ENCODE measurements at places on chromosomes 6 and 20.

DNA sequence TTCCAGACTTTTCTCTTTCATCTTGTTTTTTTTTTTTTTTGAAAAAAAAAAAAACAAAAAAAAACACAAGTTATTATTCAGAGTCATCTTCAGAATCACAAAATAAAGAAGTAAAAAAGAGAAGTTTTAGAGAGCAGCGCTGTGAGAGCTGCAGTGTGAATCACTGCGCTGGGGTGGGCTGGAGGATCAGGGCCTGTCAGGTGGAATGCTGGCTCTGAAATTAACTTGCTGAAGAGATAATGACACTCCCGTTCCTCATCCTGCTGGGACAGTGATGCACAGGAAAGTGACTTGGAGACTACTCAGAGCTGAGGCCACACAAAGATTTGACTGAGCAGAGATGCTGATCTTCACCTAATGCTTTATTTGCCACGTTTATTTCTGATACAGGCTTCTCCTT, 42.7 kb upstream of the CLDN20 start:
- no peak for DNase-seq

DNA sequence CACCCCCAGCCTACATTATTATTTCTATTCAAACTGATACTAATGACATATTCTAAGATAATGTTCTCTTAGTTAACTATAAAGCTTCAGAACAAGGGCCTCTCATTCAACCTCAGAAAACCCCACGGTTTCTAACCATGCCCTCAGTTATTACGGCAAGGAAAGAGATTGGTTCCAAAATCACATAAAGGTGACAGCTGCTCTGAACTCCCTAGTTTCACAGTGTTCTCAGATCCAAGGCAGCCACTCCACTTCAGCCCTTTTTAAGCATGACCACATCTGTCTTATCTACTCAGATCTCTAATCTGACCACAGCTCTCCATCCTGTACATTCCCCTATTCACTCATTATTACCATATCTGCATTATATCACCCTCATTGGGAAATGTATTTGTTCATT, 98.8 kb upstream of the CEP85L start:
- DNase-seq = no peak

DNA sequence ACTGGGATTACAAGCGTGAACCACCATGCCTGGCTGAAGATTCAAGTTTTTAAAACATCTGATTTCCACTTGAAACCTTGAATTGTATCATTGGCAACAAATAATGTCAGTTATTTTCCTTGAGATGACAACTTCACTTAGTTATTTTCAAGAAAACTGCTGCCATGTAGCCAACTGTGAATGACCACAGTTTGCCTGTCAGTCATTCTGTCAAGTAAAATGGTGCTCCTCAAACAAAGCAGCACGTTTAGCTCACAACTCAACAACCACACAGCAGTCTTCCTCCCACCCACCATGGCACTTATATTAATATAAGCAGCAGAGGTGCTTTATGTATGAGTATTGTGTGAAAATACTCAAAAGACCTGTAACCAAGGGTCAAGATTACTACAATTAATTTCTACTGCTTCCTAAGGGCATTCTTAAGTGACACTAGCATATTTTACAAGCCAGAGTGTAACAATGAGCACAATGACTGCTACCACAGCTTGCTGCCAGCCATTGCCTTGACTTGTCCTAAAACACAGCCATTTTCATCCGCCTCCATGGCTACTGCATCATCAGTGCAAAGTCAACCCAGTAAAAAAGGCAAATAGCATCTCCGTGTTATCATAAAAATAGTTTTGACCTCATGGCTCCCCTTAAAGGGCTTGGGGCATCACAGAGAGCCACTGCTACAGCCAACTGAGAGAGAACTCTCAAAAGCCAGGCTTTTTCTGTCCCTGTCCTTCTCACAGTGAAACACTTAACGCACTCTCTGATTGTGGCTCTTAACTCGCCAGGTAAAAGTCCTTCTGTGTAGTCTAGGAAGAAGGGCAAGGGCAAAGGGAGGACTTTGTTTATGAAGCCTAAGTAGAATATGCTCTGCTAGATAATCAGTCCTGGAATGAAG, 96.4 kb upstream of the TAB2 start:
- DNase-seq = no peak

DNA sequence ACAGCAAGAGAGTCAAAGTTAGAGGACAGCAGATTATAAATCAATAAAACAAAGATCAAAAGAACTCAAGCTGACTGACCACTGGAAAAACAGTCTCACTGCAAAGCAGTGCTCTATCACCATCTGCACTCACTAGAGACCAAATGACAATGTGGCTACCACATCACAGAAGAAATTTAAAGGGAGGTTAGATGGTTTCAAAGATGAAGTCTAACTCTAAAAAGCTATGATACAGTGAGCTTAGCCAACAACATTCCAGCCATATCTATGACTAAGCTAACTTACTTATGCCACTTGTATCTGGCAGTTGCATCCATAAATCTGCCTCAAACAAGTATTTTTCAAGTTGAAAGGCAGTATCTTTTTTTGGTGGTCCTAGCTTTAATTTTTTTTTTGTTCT, 68.6 kb downstream of the ARHGAP18 start:
- no peak for DNase-seq

DNA sequence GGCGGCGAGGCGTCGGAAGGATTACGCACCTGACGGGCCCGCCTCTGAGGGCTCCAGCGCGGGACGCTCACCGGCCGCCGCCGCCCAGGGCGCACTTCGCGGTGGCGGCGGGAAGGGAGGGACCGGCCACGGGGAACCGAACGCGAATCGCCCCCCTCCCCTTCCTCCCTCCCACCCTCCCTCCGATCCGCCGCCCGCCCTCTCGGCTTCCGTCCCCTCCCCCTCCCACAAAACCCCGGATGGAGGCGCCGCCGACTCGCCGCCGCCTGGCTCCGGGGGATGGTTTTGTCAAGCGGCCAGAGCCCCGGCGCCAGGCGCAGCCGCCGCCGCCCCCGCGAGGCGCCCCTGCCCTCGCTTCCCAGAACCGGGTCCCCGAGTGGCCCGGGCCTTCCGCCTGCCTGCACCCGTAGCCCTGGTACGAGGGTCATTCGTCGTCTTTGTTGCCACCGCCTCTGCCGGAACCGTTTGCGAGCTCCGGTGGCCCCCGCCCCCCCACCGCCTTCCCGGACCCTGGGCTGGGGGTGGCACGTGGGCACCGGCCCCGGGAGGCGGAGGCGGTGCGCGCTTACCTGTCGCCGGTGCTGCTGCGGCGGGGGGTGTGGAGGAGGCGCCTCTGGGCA, 398 bp downstream of the ZBTB2 start:
- peak; percentile 66 for DNase-seq

DNA sequence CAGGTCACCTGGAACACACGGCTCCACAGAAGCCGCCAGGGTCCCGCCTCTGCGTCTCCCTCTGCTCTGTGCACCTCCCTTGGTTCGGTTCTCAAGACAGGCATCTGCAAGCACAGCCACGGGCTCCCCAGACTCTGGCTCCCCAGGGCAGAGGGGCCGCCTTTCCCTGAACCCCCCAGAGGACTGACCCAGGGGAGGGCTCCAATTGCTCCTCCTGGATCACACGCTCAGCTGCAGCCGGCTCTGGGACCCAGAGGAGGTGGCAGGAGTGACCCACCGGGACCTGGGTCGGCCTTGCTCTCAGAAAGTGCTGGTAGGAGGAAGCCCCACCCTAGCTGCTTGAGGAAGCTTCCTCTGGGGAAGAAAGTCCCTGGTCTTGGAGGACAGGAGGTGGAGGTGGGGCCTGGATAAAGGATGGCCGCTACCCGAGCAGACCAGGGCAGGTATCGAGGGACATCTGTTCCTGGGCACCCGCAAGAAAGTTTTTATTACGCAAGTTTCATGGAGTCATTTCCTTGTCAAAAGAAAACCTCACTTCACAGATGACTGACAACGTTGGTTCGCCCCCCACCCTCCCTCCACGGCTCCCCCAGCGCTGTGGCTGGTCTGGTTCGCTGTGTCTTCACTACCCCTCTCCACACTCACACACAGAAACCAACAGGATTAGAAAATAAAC, 103.9 kb upstream of the AFDN start:
- DNase-seq = no peak

- DNase-seq = no peak
These were observed 23.3 kb upstream of the NHSL1 start for GRCh38 chr6:138522611-138523010.

GRCh38 chr6:105468850-105469249, 66.0 kb upstream of the PREP start:
- DNase-seq = no peak

DNA sequence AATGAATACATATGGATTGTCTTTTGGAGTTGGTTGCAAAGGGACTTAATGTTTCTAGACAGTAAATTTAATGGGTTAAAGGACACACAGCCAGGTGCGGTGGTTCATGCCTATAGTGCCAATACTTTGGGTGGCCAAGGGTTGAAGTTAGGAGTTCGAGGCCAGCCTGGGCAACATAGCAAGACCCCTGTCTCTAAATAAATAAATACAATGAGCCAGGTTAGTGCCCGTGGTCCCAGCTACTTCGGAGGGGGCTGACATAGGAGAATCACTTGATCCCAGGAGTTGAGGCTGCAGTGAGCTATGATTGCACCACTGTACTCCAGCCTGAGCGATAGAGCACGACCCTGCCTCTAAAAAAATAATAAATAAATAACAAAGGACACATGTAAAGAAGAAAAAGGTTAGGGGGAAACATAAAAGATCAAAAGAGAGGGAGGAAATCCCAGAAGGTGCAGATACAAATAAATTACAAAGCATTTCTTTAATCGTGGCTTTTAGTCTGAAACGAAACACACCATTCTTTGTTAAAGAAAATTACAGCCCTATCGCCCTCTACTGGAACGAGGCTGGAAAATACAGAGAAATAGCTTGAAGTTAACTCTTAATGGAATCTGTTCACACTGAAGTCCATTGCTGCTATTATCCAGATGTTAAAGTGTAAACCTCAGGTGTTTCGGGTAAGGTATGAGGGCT, 42.6 kb upstream of the SCML4 start:
- no peak for DNase-seq

DNA sequence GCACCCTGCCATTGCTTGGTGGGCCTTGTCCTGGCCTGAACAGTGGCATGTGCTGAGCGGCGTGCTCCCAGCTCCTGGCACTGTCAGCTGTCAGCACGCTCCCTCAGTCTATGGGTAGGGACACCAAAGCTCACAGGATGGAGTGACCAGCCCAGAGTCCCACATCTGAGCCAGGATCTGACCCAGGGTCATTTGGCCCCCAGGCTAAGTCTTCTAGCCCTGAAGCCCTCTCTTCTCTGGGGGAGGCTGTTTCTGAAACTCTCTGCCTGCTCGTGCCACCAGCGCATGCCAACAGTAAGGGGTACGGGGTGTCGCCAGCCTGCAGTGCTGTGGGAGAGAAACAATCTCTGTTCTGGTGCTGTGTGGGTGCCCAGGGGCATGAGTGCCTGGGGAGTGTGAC, 37.1 kb downstream of the CDH4 start:
- DNase-seq = no peak

DNA sequence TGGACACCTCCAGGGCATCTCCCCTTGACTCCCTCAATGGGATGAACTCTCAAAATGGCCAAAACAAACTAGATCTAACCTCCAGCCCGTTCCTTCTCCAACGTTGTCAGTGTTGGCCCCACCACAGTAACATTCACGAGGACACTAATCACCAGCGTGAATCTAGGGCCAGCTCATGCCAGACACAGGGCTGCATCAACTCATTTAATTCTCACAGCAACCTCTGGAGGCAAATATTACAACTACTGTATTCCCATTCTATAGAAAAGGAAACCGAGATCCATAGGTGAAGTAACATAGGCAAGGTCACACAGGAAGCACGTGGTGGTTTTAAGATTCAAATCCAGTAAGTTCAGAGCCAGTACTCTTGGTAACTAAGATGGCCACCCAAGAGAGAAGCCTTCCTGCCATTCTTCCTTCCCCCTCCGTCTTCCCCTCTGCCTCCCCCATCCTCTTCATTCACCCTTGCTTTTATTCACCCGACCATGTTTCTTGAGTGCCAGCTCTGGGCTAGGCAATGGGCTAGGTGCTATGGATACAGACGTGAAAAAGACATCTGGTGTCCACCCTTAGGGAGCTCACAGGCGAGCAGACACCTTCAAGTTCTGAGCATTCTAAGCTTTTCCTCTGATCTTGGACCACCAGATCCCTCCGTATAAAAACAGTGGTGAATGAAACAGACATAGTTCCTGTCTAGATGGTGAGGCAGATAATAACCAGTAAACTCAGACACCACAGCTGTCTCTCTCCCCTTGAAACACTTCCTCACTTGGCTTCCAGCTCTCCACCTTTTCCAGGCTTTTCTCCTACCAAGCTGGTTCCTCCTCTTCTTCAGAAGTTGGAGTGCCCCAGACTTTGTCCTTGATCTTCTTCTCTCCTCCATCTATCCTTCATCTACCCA, 9.6 kb downstream of the CCM2L start:
- DNase-seq = no peak

DNA sequence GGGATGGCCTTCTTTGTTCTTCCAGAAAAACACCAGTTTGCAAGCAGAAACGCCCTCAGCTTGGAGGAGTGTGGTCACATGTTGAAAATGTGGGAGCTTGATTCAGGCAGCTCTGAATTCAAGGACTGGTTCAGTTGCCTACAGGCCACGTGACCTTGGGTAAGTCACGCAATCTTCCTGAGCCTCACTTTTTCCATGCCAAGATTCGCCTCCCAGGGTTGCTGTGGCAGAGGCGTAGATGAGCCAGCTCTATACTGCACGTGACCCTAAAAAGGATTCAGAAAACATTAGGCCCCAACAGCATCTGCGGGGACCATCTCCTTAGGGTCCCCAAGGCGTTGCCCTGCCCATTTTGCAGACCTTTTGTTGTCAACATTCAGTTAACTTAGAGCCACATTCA, 112.0 kb upstream of the SNX9 start:
- DNase-seq = no peak

DNA sequence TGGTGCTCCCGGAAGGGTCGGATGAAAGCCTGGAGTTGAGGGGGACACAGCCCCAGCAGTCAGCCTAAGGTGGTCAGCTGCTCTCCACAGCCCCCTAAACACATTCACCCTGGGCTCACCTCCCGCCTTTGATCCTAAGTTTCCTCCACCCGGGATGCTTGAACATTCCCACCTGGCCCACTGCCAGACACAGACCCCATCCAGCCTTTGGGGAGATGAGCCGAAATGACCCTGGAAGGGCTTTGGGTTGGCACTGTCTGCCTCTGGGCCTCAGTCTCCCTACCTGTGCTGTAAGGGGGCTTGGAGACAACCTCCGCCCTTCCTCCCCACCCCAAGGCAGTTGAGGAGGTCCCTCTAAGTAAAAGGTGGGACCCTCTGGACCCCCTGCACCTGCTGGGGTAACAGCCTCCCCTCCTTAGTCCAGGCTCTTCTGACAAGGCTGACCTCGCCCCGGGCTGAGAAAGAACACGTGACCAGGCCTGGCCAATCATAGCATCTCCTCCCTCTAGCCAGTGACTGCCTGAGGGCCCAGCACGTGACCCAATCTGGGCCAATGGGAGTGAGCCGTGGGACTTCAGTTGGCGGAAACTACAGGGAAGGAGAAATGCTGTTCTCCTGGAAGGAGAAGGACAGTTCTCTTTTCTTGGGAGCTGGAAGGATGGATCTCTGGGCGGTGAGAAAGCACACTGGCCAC, 16.9 kb upstream of the UBE2V1 start:
- DNase-seq = no peak

- DNase-seq = no peak
These were observed 22.0 kb downstream of the C6orf15 start for GRCh38 chr6:31090275-31090972.

Measured in tibial artery (tissue), 4 donors.